T-helper 9 cell (primary cell): ENCODE measurements at places on chromosomes 5 and 9.
A peak's percentile ranks its signal among the peaks of the same experiment; 100 is the strongest.

- DNase-seq = no peak
Measured at GRCh38 chr5:41875121-41875520, 4.9 kb upstream of the OXCT1 start.

- DNase-seq = no peak
Measured at GRCh38 chr9:122143876-122144405, 15.6 kb downstream of the NDUFA8 start.

DNA sequence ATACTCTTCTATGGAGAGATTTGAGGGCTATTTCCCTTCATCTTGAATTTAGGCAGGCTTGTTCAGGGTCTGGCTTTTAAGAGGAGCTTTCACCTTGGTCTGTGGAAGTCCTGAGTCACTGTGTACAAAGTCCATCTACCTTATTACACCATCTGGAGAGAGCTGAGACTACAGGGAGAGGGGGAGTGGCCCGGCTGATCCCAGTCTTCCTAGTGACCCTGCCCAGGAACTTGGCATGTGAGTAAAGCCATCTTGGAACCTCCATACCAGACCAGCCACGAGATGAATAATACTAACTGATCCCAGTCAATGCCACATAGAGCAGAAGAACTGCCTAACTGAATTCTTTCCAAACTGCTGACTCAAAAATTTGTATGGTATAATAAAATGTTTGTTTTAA lies 8.4 kb upstream of the IL6ST start:
- no peak for DNase-seq

DNA sequence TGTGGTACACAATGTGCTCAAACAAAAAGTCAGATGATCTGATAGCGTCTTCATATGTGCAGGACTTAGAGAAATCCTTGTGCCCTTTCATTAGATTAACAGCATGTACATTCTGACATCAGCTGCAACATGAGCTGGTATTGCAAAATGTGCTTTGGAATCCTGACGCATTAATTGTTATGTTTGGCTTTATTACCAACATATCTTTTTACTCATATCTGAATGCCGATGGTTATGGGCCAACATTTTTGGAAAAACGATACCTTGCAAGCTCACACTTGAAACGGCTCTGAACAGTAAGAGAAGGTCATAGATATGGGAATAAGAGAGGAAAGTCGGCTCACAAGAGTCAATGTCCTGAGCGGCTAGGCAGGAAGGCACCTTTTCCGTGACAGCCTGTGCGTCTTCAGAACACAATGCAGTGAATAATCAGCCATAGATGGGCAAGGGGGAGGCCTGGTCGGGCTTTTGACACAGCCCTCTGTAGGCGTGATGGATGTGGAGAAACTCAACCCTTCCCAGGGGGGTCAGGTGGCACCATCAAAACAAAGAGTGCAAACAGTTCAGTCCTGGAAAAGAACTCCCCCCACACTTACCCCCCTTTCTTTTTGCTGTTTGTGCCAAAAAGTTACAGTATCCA lies 36.4 kb upstream of the GAS1 start:
- DNase-seq = no peak

DNA sequence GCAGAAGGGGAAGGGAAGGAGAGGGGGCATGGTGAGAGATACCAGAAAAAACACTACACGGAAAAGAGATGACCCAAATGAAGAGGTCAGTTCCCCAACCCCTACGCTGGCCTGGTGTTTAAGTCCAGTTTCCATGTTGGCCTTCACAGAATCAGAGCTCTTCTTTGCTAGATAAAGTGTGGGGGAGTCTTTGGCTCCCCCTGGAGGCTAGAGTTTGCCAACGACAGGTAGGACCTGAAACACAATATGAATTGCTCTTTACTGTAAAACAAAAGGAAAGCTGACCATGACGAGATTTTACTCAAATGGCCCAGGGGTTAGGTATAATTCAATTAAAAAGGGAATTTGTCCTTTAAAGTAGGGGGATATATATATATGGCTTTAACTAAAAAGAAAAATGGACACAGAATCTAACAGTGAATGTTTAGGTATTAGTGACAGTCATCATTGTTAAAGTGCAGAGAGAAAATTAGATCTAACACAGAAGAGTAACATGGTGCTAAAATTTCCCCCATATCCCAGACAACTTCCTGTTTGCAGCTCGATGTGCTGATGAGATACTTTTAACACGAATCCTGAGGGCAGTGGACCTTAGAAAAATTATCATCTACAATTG lies 92.0 kb downstream of the SV2C start:
- DNase-seq = peak; percentile 34

- no peak for DNase-seq
Measured at GRCh38 chr5:149911031-149911430, 33.6 kb downstream of the PDE6A start.

DNA sequence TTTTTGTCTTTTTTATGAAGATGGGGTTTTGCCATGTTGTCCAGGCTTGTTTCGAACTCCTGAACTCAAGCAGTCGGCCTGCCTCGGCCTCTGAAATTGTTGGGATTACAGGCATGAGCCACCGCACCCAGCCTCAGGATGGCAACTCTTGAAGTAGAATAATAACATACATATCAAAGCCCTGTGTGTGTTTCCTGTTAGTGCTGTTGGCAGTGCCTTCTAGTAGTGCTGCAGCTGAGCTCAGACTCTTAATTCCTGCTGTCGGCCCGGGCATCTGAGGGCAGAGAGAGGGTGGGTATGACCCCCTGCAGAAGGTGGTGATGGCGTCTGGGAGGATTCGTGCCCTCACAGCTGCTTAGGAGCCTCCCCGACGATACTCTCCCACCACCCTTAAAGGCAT lies 227.2 kb downstream of the PDZD2 start:
- DNase-seq = no peak

GRCh38 chr5:94575196-94575595 lies 43.2 kb downstream of the KIAA0825 start:
- DNase-seq = no peak

DNA sequence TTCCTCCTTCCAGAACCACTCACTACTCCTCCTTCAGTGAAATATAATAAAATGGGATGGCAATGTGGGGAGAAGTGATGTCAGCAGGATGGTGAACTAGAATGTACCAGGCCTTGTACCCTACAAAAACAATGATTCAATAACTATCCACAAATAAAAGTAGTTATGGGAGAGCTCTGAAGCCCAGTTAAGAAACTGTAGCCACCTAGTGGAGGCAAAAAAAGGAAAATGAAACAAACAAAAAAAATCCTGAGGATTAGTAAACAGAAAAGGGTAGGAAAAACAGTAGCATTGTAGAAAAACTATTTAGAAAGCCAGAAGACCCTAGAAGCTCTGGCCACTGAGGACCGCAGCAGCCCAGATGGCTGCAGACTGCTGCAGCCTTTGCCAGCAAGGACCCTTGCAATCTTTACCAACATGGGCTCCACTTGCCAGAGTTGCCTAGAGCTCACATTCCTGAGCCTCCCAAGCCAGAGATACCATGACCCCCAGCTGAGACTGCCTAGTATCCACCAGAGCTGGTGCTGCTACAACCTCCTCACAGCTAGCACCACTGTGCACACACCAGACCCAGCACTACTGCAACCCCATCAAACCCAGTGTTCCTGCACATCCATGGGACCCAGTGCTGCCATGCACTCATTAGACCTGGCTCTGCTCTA lies 259.7 kb upstream of the MSX2 start:
- DNase-seq = no peak

- no peak for DNase-seq
Measured at GRCh38 chr5:113236536-113237288, 198.1 kb downstream of the TSSK1B start.

- no peak for DNase-seq
Measured at GRCh38 chr5:170481849-170482248, 22.0 kb upstream of the KCNIP1 start.

DNA sequence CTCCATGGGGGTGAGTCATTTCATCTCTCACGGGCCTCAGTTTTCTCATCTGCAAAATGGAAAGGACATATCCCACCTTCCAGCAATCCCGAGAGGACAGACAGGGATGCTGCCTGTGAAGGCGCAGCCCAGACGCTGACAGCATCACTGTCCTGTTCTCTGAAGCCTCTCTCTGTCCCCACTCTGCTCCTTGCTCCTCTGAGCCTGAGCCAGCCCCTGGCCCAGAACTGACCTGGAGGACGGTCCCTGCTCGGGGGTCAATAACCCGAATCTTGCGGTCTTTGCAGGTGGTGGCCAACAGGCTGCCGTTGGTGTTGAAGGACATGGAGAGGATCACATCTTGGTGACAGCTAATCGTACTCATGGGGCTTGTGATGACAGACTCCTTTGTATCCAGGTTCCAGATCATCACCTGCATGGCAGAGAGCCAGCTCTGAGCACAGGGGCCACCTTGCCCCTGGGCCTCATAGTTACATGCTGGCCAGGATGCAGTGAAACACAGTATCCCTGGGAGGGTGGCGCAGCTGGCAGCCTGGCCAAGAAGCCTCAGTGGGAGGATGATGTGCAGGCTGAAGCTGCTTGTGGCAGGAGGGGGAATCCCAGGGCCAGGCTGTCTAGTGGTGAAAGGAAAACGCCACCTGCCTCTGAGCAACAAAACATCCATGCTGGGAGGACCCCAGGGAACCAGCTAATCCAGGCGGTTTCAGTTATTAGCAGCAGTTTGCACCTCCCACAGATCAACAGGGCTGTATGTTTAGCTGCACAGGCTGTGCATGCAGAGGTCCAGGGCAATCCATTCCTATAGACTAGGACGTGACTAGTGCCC lies 14.0 kb upstream of the TRIM14 start:
- DNase-seq = no peak

- DNase-seq = no peak
Measured at GRCh38 chr5:60415443-60415842, 284.5 kb downstream of the DEPDC1B start.

DNA sequence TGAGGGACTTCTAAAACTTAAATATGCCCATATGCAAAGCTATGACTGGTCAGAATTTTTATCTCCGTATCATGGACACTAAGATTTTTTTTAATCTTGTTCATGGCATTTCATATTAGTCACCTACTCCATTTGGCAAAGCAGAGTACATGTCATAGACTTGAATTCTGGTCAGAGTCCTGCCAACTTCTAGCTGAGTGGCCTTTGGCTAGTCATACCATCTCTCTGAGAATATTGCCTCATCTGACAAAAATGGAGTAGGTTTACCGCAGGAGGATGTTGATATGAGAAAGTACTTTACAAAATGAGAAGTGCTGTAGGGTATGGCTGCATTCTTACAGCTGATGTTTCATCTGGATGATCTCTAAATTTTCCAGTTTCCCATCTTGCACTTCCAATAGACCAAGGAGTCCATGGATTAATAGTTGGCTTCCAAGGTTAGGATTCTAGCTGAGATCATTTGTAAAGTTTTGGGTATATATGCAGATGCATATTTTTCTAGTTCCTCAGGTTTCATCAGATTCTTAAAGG lies 150.8 kb upstream of the NR3C1 start:
- no peak for DNase-seq

- no peak for DNase-seq
Measured at GRCh38 chr5:89110916-89111646, 228.1 kb upstream of the MEF2C start.

- no peak for DNase-seq
Measured at GRCh38 chr5:1295650-1296037, 776 bp upstream of the TERT start.

DNA sequence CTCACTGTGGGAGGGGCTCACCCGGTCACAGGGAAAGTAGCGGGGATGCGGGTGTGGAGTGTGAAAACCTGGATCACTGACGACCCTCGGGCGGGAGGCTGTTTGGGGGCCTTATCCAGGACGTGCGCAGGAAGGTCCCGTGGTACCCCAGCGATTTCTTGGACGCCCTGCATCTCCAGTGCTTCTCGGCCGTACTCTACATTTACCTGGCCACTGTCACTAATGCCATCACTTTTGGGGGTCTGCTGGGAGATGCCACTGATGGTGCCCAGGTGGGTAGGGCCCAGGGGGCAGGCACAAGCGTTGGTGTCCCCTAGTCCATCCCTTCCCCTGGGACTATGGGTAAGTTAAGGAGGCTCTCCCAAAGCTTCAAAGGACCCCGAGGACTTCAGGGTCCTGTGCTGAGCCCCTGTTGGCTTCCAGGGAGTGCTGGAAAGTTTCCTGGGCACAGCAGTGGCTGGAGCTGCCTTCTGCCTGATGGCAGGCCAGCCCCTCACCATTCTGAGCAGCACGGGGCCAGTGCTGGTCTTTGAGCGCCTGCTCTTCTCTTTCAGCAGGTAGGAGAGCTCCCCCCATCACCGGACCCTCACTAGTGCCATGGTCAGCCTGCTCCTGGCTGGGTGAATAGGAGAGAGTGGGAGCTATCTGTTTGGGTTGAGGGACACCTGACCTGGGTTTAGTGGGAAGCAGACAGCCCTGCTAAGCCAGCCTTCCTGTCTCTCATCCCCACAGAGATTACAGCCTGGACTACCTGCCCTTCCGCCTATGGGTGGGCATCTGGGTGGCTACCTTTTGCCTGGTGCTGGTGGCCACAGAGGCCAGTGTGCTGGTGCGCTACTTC lies 3.9 kb downstream of the SLC4A9 start:
- no peak for DNase-seq

DNA sequence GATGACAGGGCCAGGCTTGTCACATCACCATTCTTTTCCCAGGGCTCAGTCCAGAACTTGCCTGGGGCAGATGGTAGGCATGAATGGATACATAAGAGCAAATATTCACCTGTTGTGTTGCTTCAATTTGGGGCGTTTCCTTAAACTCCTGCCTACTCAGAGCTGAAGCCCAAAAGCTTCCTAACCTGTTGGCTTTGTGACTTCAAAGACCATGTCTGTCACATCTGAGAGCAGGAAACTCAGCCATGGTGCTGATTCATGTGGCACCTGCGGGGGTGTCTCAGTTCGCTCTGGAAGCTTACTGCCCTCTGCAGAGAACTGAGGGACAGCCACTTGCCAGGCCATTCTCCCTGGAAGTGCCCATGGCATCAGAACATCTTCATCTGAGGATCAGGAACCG lies 246.6 kb downstream of the HSPA4 start:
- DNase-seq = no peak

DNA sequence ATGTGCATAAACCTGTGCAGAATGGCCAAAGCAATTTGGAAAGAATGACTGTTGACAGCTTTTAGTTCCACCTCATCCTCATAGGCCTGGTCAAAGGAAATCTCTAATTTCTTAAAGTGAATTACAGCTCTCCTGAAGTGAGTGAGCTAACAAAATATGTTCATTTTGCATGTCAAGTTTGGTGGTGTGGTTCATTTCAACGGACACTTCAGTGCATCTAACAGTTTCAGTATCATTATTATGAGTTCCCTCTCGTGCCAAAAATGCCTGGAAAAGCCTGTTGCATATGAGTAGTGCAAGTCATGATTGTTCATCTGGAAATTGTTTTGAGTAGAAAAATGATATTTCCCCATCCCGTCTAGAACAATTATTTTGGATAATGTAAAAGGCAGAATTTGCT lies 53.2 kb upstream of the HMHB1 start:
- DNase-seq = no peak

DNA sequence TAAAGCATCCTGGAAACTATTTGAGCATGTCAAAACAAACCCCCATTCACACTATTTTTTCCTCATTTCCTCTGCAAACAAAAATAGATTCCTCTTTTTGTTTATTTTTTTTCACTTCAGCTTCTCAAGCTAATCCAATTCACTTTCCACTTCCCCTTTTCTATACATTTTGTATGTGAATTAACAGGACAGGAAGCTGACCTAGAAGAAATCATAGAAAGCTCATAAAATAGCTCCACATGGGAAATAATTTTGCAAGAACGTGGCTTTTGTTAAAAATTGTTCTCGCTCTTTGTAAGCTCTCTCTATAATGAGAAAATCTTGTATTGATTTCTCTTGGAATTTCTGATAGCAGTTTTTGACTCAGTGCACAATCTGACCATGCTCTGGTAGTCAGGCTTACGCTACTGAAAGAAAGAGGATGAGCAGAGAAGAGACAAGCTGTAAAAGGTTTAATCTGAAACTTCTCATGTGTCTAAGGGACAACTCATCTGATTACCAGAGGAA lies 215.8 kb downstream of the ADAMTS12 start:
- DNase-seq = no peak
